ENCODE measurements at places on chromosomes 5 and 9. TPM values are rescaled to one million over a fixed set of nuclear protein-coding genes. Genes with fewer than 3 reads are reported as not detected.

Gene IFNA21
- not detected for total RNA-seq

Gene PAM
- 571 TPM for total RNA-seq

- H3K27me3 ChIP-seq = no peaks in the 10 kb centered on the region
- no peak for DNase-seq
- no peak overlapping the region for H3K27ac ChIP-seq
Measured at GRCh38 chr9:101333926-101334702, 50.7 kb downstream of the BAAT start.

Gene RNF208
- not detected for total RNA-seq

Gene ARHGEF37
- 11.4 TPM for total RNA-seq

DNA sequence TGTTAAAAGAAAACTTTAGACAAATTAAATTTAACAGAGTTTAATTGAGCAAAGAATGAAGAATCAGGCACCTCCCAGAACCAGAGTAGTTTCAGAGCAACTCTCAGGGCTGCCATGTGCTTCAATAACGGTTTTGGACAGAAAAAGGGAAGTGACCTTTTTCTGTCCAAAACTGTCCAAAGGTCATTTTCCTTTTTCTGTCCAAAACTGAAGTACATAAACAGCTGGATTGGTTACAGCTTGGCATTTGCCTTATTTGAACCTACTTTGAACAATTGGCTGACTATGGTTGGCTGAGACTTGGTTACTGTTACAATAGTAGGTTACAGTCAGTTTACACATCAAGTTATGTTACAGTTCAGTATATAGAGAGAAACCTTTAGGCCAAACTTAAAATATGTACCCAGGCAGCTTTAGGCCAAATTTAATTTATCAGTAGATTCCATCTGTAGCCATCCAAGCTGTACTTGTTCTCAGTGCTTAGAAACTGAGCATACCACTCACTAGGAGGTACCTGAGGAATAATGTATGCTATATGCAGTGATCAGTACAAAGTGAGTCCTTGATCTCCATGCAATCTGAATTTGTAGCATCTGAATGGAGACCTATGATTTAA lies 44.0 kb downstream of the C9orf85 start:
- no peak overlapping the region for H3K27ac ChIP-seq
- DNase-seq = no peak

Gene C7
- 99.5 TPM for total RNA-seq

GRCh38 chr9:133974631-133975341 lies 17.3 kb downstream of the VAV2 start:
- peaks cover 6% of the 10 kb centered on the region for H3K4me1 ChIP-seq
- no peaks in the 10 kb centered on the region for H3K27me3 ChIP-seq
- no peak for DNase-seq
- H3K27ac ChIP-seq = no peak overlapping the region
- no peaks in the 10 kb centered on the region for H3K36me3 ChIP-seq
- no peak overlapping the region for H3K4me3 ChIP-seq

- DNase-seq = no peak
- H3K36me3 ChIP-seq = no peaks in the 10 kb centered on the region
- H3K27me3 ChIP-seq = no peaks in the 10 kb centered on the region
- no peak overlapping the region for H3K27ac ChIP-seq
- H3K4me1 ChIP-seq = peaks cover 42% of the 10 kb centered on the region
- no peak overlapping the region for H3K4me3 ChIP-seq
Measured at GRCh38 chr9:109771087-109771486, 8.9 kb upstream of the PALM2AKAP2 start.

DNA sequence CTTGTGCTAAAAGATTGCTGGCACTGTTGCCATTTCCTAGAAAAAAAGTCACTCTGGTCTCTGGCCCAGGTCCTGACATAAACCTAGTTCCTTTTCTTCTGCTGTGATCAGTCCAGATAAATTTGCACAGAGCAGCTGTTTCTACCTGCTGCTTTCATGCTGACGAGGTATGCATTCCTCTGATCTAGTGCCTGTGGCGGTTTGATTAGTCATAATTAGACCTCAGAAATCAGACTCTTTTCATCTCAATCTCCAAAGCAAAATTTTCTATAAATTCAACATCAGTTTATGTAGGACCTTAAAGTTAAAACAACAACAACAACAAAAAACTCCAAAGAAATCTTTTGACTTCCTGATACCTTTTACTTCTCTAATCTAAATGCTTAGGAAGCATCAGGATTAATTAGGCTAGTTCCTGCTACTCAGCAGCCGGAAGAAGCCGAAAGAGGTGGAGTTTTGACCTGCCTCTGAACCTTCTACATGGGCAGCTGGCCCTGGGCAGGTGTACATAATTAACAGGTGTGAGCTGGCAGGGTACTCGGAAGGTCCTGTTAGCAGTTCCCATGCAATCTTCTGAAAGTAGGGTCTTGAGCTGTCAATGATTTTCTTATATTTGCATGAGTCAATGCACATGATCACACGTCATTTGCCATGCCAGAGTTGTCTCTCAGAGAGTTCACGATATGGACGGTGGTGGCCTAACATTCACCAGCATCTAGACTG lies 83.3 kb upstream of the CCDC112 start:
- H3K4me3 ChIP-seq = no peak overlapping the region
- H3K36me3 ChIP-seq = no peaks in the 10 kb centered on the region
- no peaks in the 10 kb centered on the region for H3K4me1 ChIP-seq
- DNase-seq = no peak

DNA sequence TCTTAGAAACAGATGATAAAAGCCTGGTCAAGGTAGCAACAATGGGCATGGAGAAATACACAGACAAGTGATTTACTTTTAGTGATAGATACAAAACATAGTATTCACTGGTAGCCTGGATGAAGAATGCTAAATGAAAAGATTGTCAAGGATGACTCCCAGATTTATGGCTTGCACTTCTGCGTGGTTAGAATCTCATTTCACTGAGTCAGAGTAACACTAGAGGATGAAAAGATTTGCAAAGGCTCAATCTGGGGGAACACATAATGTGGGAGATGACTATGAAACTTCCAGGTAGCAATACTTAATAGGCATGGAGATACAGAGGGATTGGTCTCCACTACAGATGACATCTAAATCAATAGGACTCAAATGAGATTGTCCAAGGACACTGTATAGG lies 38.4 kb downstream of the AGTPBP1 start:
- no peak for DNase-seq
- H3K4me1 ChIP-seq = peaks cover 7% of the 10 kb centered on the region
- no peaks in the 10 kb centered on the region for H3K27me3 ChIP-seq
- no peaks in the 10 kb centered on the region for H3K36me3 ChIP-seq

DNA sequence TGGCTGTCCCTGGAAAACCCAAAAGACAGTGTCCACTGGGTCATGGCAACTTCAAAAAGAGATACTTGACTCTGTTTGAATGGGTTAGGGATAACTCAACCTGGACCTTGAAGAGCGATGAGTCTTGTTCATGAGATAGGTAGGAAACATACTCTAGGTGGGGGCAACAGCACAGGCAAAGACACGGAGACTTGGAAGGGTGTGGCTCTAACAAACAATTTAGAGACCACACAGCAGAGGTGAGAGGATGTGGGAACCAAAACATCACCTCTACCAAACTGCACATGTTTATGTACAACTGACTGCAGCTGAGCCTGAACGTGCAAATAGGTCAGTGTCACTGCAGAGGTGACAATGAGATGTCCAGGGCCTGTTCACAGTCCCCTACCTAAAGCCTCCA lies 247.7 kb upstream of the ADRA1B start:
- H3K27me3 ChIP-seq = no peaks in the 10 kb centered on the region
- no peak overlapping the region for H3K4me3 ChIP-seq
- H3K36me3 ChIP-seq = no peaks in the 10 kb centered on the region
- no peak overlapping the region for H3K27ac ChIP-seq
- H3K4me1 ChIP-seq = no peaks in the 10 kb centered on the region

DNA sequence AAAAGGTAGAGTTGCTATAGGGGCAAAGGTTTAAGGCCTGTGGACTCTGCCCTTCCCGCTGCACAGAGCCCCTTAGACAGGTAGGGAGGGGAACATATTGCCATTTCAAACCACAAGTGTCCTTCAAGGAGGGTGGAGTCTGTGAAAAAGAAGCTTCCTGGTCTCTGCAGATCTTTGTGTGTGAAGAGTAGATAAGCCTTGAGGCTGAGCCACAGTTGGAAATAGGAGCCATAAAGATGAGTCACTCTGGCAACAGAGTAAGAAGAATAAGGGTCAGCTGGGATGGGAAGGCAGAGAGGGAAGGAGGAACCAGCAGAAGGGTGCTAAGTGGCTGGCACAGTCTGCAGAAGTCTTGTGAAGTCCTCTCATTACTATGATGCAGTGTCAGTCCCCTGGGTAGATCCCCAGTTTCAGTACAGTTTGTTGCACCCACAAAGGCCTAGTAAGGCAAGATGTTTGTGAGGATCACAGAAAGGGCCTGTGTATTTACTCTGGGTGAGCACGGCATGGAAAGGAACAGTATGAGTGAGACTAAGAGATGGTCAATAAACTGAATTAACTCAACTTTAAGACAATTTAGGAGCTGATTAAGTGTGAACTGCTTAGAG lies 18.1 kb downstream of the GRXCR2 start:
- peaks cover 7% of the 10 kb centered on the region for H3K4me1 ChIP-seq
- H3K36me3 ChIP-seq = no peaks in the 10 kb centered on the region
- no peak for DNase-seq
- H3K4me3 ChIP-seq = no peak overlapping the region

Data from thoracic aorta (tissue), 2 donors.